Kasumi-1 (cell line): ENCODE measurements at places on chromosomes 1 and 21.

DNA sequence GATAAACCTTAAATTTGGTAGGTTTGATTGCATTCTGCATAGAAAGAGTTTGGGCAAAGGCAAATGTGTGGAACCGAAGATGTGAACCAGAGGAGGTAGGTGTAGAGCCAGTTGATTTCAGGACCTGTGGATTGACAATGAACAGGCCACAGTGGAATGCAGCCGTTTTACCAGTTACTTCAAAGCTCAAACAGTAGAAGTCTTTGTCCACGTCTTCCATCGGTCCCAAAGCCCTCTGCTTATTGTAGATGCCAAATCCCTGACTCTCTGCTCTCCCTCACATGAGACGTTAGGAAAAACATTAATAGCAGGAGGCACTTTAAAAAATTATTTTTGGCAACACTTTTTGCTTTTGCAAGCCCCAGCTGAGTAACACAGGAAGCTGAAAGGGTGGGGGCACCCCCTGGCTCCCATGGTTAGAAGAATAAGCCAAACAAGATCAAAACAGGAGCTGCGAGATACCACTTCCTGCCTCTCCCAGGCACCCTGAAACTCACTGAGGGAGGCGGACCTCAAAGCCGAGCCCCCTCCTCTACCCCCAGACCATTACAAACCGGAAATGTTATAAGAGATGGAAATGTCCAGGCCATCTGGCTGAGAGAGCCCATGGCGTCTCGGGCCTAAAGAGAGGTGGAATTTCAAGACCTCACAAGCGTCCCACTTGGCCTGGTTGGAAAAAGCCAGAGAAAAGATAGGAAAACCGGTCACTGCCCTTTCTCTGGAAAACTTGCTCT is 13.5 kb downstream of the TRAF3IP3 start:
- peak; percentile 83 for DNase-seq

- DNase-seq: peak; percentile 36
Measured at GRCh38 chr1:205229916-205230700, 2.4 kb downstream of the TMCC2 start.

DNA sequence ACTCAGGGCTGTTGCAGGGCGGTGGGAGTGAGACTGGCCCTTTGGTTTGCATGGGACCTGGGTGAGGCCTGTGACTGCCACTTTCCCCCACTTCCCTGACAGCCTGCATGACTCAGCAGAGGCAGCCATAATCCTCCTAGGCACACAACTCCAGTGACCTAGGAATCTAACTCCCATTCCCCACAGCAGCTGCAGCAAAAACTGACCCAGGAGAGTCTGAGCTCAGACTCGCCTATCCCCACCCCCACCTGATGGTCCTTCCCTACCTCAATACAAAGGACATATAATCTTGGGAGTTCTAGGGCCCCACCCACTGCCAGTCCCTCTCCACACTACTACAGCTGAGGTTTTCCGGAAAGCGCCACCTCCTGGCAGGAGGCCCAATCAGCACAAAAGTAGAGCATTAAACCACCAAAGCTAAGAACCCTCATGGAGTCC is 26.7 kb downstream of the NDC1 start:
- peak; percentile 9 for DNase-seq

DNA sequence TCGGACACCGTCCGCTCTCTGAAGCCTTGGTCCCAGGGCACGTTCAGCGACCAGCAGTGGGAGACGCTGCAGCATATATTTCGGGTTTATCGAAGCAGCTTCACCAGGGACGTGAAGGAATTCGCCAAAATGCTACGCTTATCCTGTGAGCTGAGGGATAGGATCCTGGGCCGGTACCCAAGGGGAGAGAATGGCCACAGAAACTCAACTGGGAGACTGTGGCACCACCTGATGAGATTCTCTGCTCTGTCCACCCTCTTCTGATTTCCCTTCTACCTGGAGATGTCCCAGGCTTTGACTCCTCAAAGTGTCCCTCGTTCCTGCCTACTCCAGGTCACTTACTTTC is 855 bp downstream of the CD1D start:
- no peak for DNase-seq

GRCh38 chr1:163535807-163536206 is 214.1 kb downstream of the NUF2 start:
- DNase-seq: no peak

GRCh38 chr1:192543445-192543844 is 32.1 kb upstream of the RGS1 start:
- DNase-seq: no peak

- no peak for DNase-seq
Measured at GRCh38 chr1:25356848-25357247, 18.7 kb downstream of the TMEM50A start.

DNA sequence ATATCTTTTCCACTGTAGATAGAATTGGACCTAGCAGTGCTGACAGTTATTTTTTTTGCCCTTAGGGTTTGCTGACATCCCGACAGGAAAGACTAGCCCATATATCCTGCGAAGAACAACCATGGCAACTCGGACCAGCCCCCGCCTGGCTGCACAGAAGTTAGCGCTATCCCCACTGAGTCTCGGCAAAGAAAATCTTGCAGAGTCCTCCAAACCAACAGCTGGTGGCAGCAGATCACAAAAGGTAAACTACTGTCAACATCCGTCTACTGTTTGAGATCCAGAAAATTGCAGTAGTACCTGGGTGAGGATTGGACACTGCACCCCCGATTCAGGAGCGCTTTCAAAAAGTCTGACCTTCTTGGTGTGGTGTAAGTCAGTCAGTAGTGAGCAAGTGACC is 55.8 kb downstream of the CENPF start:
- peak; percentile 20 for DNase-seq

GRCh38 chr1:183590244-183591191 is at the start of gene NCF2:
Gene NCF2 (minus strand): TSS chr1:183590459. CDS start chr1:183590329, 130 bp downstream.
- peak; percentile 95 for DNase-seq

DNA sequence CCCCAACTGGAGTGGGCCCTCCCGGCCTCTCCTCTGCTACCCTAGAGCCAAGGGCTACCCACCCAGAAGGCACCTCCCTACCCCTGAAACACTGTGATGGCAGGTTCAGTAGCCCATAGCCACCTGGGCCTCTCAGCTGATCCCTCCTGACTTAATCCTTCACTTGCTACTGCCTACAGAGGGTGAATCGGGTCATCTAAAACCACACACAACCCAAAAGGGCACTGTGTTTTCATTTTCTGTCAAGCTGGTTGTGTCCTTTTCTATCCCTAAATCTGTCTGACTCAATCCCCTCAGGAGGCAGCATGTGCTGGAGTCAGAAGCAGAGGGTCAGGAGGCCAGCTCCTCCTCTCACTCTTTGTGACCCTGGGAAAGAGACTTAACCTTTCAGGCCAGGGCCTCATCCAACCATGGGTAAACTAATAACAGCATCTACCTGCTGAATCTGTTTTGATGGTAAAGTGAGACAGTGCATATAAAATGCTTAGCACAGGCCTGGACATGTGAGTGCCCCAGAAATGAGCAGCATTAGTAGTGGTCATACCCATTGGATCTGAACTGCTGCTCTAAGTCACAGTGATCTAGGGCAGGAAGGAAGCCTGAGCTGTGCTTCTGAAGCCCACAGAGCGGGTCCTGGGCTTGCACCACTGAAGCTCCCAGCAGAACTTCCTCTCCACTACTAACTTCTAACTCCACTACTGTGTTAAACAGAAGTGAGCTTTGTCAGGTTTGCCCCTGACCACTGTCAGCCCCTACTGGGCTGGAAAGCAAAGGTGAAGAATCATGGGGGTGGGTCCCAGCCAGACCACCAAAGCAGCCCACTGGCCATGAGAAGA is 11.0 kb downstream of the PMVK start:
- DNase-seq: peak; percentile 94

DNA sequence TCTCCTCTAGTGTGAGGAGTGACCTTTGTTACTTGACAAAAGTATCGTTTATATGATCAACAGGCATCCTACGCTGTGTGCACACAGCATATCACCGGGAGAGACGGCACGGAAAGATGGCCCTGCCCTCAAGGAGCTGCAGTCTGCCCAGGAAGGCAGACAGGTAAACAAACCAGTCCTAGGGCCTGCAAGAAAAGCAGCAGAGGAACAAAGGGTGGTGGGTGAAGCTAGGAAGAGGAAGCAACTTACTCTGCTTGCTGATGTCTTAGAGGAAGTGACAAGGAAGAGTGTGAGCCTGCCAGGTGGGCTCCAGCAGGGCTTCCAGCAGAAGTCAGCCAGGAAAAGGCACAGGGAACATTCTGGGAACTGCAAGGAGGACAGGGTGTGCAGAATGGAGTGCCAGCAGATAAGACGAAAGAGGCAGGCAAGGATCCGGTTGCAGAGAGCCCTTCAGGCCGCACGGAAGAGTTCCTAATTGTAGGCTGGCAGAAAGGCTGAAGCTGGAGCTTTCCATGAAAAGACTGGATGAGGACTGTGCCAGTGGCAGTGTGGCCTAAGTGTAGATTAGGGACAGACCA is 106.7 kb downstream of the SLC45A1 start:
- peak; percentile 86 for DNase-seq

DNA sequence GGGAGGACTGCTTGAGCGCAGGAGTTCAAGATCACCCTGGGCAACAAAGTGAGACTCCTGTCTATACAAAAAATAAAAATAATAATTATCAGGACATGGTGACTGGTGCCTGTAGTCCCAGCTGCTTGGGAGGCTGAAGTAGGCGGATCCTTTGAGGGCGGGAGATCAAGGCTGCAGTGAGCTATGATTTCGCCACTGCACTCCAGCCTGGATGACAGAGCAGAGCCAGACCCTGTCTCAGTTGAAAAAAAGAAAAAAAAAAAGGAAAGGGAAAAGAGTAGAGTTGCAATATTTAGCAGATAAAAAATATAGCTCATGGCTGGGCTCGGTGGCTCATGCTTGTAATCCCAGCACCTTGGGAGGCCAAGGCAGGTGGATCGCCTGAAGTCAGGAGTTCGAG is 3.3 kb upstream of the S1PR1 start:
- no peak for DNase-seq

DNA sequence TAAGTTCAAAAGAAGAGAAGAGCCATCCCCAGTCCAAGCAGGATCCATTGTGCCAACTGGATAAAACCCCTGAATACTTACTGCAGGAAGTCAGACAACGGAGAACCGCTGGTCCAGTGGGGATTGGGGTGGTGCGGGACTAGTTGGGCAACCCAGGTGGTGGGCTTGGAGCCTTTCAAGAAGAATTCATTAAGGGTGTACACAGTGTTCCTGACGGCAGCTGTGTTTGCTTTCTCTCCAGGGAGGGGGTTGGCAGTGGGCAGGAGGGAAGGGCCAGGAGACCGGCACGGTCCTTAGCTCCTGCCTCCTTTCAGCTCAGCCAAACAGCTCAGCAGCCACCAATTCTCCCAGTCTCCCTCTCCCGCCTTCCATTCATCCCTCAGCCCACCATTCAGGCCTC is 7.1 kb upstream of the CDK18 start:
- DNase-seq: no peak

DNA sequence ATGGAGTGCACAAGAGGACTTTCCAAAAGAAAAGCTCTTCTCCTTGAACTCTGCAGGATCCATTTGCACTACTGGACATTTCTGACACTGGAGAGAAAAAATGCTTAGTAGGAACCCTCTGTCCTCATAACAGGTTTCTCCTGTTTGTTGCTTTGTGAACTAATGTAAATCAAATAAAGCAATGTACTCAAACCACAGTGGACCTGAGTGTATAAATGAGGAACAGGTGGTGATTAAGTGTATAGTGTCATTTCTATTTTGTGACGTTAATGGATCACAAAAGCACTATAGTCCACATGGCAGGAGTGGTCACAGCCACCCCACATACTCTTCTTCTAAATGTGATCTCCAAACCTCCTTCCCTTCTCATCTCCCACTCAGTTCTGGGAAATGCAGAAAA is 268.4 kb upstream of the DUSP10 start:
- DNase-seq: no peak

- no peak for DNase-seq
Measured at GRCh38 chr1:178642282-178642681, 82.8 kb upstream of the RALGPS2 start.

DNA sequence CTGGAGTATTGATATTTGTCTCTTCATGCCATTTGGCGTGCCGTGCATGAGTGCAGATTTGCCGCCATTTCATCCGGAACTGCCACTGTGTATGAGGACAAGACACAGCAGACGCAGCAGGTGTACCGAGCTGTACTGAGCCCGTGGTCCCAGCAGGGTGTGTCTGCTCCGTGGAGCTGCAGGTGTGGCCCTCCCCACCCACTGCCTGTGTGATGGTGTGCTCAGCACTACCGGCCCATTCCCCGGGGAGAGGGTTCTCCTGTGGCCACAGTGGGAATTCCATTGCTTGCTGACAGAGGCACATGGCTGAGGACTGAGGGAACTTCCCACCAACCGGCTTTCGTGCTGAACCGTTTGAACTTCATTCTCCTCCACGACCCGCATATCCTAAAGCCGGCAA is 34.3 kb upstream of the COL6A1 start:
- no peak for DNase-seq

DNA sequence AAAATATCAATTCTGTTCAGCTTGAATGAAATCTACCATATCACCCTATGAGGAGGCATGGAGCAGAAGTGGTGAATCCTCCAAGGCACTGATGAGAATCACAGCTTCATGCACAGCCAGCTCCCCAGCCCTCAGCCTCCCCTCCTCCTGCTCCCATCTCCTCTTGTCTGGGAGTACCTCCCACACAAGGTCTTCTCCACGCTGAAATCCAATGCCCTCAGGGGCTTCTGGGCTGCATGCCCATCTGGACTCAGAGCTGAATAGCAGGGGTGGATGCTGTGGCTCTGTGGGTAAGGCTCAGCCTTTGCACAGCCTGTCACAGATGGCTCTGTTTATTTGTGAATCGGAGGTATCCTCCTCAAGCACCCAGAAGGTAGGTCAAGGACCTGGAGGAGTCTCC is 48.6 kb downstream of the KCNC4 start:
- DNase-seq: no peak

- no peak for DNase-seq
Measured at GRCh38 chr1:187878883-187879282, 1050.1 kb downstream of the PLA2G4A start.
